ENCODE measurements at places on chromosomes 7 and 10.
A peak's percentile ranks its signal among the peaks of the same experiment; 100 is the strongest.

- DNase-seq: peak; percentile 69
Measured at GRCh38 chr10:59907918-59908807, 1.8 kb upstream of the CCDC6 start.

GRCh38 chr10:9294865-9295264, 1240.4 kb downstream of the GATA3 start:
- no peak for DNase-seq

DNA sequence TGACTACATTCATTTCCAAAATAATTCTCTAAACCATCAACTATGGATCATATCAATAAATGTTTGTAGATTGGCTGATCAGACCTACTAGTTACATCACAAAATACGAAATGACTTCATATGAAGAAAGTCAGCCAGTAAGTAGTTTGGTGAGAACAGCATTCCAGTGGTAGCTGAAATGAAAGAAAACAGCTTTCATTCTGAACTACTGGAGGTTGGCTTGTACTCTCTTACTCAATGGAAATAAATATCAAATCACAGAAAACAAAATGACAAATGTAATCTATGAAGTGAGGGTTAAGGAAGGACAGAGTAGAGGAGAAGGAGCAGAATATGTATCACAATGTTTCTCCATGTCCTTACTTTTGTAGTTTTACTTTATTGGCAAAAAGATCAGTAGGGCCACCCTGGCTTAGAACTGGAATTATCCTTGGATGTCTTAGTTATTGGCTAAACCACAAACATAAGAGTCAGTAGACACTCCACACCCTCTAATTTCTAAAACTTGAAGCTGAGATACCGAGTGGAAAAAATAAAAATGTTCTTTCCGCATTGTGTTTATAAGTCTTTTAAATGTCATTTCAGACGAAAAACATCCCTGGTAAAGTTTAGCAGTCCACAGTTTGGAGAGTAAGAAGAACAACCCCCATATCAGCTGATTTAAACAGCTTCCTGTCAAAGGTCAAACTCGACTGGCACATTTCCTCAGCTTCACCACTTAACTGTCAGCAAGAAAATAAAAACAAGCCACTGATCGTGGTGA, 74.0 kb upstream of the DGKI start:
- DNase-seq: no peak

DNA sequence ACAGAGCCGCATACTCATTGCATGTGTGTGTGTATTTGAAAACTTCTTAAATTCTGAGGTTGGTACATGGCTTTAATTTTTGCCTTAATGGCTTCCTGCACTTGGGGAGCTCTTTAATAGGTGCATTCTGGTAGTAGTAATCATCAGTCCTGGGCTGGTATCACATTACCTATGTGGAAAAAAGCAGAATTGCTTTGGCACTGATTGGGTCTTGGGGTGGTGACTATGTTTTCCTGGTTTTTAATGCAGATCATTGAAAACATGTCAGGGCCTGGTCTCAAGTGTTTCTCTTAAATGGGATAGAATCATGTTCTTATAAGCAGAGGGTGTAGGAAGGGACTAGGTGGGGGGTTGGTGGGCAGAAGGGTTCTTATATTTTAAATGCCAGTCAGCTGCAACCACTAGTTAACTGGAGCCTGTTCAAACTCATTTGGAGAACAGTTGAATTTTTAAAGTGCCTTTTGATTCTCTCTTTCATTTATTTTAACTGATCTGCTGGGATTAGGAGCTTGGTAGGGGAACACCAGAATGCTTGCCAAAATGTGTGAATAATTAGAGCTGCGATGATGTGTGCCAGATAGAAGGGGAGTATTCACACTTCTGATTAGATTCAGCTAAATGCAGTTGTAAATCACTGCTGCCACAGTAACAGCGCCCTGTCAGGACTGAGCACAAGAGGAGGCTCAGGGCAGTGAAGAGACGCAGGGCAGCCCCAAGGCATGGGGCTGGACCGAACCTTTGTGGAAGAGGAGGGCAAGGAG, 633.5 kb upstream of the GALNT17 start:
- no peak for DNase-seq

GRCh38 chr7:30184791-30185487, 50.2 kb downstream of the MTURN start:
- DNase-seq: no peak

- no peak for DNase-seq
Measured at GRCh38 chr7:923108-924041, 31.1 kb downstream of the ADAP1 start.

DNA sequence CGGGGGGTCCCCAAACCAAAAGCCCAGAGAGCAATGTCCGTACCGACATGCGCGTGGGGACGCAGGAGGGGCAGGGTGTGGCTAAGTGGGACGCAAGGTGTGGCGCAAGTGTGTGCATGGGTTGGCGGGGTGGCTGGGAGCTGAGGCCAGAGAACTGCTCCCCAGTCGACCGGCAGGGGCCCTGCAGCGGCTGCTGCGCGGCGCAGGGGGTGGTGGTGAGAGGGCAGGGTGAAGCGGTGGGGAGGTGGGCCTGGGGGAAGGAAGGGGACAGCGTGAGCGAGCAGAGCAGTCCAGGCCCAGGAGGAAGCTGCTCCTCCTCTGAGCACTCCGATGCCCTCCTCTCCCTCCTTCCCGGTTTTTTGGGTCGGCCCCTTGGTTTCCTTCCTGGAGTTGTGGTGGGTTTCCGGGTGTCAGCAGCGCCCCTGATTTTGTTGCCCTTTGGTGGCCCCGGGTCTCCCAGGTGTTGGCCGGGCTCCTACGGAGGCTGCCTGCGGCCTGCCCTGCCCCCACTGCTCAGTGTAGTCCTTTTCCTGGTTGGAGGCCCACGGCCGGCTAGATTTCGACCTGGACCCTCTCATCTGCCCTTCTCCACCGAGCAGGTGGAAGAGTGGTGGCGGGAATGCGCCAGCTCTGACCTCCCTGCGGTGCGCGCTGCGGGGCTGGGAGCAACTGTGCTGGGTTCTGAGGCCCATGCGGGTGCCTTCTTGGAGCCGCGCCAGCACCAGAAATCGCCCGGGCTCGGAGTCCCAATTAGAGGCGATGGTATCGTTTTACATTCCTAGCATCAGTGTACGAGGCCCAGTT, 40.5 kb upstream of the COMTD1 start:
- DNase-seq: peak; percentile 28

- no peak for DNase-seq
Measured at GRCh38 chr7:22200238-22200637, 156.7 kb downstream of the RAPGEF5 start.

DNA sequence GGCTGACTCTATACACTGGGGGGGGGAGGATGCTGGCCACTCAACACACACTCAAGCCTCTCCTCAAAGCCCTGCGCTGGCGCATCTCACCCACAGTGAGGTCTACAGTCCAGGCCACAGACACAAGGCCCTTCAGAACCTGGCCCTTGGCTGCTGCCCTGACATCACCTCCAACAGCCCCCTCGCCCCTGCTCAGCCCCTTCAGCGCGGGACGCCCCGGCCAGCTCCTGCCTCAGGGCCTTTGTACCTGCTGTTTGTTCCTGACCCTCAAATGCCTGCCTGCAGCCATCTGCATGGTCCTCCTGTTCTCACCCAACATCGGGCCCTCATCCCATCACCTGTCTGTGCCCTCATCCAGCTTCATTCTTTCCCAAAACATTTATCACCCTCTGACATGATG, 572.6 kb downstream of the DNAJB6 start:
- no peak for DNase-seq

GRCh38 chr10:18044976-18045720, 93.4 kb downstream of the SLC39A12 start:
- DNase-seq: no peak

DNA sequence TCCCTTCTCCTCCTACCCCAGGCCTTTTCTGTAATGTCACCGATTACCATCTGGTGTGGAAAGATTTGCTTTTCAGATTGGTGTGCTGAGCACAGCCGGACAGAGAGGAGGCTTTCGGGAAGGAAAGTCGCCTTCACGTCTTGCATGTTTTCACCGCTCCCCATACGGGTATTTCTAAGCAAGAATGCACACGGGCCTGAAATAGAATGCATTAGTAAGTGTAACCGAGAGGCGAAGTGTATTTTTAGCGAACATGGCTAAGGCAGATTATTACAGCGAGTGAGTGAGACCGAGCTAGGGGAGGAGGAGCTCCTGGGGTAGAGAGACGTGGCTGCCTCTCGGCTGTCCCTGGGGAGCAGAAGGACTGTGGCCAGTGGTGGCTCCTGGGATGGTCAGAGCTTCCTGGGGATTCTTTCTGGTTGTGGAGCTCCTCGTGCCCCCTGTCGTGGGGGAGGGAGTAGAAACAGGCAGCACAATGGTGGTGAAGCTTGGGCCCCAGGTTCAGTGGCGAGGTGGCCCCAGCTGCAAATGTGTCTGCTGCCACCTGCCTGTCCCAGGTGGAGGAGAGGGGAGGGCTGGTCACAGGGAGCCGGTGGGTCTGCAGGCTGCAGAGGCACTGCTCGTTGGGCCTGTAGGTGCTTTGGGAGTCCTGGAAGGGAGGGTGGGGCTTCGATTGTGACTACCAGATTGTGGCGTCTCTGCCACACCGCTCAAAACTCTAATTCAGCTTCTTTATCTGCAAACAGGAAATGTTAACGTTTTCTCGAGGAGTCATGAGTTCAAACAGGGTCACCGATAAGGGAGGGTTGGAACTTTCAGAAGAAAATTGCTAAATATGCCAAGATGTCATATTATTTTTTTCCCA, 135.8 kb downstream of the CAMK1D start:
- DNase-seq: peak; percentile 30

DNA sequence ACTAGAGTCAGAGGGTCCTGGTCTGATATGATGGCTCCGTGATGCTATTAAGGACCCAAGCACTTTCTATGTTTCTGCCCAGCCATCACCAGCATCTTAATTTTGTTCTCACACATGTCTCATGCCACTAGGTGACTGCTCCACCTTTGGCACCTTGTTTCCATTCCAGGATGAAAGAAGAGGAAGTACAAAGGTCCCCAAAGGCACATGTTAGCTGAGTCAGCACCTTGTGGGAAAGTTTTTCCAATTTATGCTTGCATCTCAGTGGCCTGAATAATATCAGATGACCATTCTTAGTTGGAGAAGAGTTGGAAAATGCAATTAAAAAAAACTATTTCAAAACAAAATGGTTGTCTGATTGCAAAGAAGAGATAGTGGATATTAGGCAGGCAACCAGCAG, 341.0 kb upstream of the NPSR1 start:
- DNase-seq: no peak

GRCh38 chr10:68332259-68333057, at the start of gene PBLD:
Gene PBLD, minus strand, starts transcription at chr10:68332928. Its CDS starts 26,084 bp downstream, at chr10:68306844.
- peak; percentile 93 for DNase-seq

GRCh38 chr7:134458341-134458805, 527 bp downstream of the AKR1B1 start:
- no peak for DNase-seq

GRCh38 chr10:91043173-91043910, 122.5 kb upstream of the ANKRD1 start:
- DNase-seq: no peak

GRCh38 chr7:139038691-139039090, 2.8 kb upstream of the ZC3HAV1L start:
- DNase-seq: no peak

DNA sequence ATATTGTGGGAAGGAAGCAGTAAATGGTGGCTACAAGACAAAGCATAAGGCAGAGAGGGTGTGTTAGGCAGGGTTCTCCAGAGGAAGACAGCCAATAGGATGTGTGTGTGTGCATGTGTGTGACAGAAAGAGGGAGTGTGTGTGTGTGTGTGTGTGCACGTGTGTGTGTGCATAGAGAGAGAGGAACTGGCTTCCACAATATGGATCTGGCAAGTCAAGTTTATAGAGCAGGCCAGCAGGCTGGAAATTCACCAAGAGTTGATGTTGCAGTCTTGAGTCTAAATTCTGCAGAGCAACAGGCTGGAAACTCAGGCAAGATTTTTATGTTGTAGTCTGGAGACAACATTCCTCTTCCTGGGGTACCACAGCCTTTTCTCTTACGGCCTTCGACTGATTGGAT, 374.0 kb downstream of the TNS3 start:
- no peak for DNase-seq

- DNase-seq: no peak
Measured at GRCh38 chr10:451021-451471, 238.4 kb downstream of the DIP2C start.

- no peak for DNase-seq
Measured at GRCh38 chr7:404812-405488, 114.7 kb downstream of the PDGFA start.

DNA sequence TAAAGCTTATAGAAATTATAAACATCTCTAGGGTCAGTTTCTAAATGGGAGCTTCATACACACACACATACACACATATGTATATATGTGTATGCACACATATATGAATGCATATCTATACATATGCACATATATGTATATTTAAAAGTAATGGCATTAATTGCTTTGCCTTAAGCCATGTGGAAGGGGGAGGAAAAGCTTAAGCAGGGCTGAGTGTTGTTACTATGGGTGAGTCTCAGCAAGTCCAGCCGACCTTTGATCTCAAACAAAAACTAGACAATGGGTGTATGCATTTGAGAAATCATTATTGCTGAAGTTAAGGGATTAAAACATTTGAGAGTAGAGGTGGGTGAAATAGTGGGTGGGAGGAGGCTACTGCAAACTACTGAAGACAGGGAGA, 546.7 kb downstream of the MAGI2 start:
- no peak for DNase-seq

- no peak for DNase-seq
Measured at GRCh38 chr7:25460433-25460832, 232.1 kb upstream of the NPVF start.

DNA sequence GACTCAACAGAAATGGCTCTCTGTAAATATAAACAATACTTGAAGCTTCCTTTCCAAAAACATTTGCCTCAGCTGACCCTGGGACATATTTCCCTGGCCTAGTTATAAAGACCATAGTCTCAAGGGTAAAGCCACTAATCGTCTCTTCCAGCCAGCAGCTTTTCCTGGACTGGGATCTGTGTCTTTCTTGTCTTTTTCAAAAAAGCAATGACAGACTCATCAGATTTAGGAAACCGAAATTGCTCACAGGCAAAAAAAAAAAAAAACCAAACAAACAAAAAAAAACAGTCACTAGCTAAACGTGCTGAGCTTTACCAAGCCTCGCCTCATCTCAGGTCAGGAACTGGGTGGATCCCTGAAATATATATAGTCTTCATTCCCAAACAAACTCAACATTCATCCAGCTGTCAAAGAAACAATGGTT, 23.5 kb downstream of the STN1 start:
- no peak for DNase-seq

DNA sequence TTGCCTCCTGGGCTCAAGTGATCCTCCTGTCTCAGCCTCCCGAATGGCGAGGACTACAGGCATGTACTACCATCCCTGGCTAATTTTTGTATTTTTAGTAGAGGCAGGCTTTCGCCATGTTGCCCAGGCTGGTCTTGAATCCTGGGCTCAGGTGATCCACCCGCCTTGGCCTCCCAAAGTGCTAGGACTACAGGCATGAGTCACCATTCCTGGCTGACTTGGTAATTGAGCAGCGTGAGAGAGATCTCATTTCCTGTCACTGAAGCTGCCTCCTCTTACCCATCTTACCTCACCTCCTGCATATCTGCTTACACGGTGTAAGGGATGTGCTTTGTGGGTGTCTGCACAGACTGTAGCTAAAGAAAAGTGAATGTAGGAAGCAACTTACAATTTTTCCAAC, 9.7 kb downstream of the IFIT3 start:
- DNase-seq: no peak

- no peak for DNase-seq
Measured at GRCh38 chr7:27031289-27032172, 64.3 kb downstream of the HOXA1 start.

Data from retina (tissue), 1 donor.